Germinal center (tissue), 1 donor: ENCODE measurements at places on chromosomes 3 and 15.

DNA sequence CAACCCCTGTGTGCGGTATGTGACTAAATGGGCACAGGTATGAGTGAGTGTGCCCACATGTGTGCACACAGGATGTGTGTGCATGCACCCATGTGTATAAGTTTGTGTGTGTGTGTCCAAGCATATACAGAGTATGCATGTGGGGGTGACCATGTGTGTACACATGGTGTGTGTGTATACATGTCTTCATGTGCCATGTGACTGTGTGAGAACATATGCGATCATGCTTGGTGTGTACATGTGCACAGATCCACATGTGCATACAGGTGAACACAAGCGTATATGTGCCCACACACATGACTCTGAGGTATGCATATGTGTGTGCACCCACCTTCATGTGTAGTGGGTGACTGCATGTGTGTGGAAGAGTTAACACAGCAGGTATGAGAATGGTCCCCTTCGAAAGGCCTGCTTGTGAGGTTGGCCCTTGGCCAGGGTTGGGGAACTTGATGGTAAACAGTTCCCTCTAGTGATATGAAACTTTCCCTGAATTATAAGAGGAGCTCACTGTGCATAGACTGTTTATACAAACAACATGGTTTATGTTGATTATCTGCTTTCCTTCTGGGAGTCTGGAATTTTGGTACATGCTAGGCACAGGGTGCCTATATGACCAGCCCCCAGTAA, 10.3 kb downstream of the PFKFB4 start:
- no peak for DNase-seq

DNA sequence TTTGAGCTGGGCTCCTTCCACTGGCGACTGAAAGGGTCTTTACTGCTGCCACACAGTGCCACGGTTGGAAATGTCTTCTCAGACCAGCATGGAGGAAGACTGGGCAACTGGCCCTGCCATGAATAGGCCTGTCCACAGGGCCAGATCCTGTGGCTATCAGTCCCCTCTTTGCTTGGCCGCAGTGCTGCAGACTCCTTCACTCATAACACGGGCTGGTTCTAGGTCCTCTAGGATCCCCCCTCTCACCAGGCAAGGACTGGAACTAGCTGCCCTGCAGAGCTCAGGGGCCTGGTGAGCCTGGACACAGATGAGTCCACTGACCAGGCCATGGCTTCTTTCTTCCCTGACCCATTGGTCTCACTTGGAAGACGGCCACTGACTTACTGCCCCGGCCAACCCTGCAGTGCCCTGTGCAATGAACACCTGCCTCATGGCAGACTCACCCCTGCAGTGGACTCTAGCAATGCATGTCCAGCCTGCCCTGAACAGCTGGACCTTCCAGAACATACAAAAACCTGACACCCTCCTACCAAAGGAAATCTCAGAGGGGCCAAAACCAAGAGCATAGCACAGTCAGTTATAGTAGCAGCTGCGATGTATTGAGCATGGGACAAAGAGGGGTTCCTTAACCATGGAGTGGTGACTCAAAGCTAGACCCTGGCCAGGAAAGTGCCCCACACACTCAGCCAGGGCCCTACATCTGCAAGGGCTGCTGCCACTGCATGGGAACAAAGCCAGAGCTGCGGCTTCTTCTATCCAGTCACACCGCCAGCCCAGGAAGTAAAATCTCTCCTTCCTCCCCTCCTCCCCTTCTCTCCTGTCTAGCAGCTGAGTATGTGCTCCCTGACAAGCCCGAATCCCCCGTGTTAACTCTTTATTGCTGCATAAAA, 72.1 kb upstream of the ITGA11 start:
- no peak for DNase-seq

GRCh38 chr15:96947296-96948229, 617.1 kb downstream of the NR2F2 start:
- DNase-seq, result no peak

DNA sequence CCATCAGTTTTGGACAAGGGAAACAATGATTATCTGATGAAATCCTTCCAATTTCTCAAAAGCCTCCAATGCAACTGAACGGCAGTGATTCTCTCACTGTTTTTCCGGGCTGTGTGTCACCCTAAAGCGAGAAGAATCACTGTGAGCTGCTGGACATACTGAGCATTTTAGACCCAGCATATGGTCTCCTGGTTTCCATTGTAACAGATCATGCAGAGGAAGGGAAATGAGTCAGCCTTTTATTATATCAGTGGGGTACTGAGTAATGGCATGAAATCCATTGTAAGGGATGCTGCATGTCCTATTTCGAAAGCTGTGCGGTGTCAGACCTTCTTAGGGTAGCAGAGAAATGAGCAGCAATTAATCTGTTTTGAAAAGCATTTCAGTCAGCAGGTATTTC, 287.1 kb downstream of the IL5RA start:
- no peak for DNase-seq

DNA sequence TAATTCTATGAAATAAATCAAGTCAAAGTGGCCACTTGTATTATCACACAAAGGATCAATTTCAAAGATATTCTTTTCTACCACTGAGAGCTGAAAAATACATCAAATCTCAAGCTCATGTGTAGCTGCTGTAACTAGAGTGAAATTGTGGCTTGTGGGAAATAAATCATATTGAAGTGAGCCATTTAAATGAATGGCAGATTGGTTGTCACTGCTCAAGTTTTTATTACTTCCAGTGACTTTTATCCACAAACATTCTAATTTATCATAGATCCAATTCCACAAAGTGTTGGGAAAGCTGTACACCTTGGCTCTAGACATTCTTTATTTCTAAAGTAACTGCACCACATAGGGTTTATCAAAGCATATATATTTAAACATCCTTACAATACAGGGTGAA, 285.4 kb downstream of the CNTN3 start:
- DNase-seq, result no peak

DNA sequence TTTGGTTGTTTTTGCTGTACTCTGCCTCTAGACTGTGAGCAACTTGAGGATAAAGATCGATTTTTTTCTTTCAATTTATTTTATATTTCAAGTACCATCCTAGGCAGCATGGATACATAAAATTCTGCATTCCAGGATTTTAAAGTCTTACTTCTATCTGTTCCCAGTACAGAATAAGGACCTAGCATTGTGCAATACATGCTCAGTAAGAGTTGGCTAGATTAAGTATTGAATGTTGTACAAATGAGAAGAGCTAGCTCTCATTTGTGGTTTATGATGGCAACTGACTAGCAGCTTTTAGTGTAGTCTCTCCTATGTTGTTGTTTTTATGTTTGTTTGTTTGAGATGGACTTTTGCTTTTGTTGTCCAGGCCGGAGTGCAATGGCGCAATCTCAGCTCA, 222.7 kb downstream of the TP63 start:
- DNase-seq, result no peak

GRCh38 chr3:85862893-85863455, 904.2 kb downstream of the CADM2 start:
- no peak for DNase-seq

DNA sequence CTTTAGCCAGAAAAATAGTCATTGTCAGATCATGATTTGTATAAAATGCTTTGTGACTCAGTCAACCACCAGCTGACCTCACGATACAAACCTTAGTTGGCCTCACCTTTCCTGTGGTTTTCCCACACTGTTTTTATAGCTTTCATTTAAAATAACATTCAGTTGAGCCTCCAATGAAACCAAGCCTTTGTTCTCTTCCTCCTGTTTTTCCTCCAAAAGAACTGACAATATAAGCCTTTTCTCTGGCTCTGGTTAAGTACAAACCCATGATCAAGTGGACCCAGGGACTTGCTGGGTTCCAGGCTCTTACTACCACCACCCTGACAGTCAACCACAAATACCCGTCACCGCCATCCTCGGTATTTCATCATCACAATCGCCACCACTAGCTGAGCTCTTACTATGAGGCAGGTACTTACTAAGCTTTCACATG, 81.7 kb downstream of the TAMM41 start:
- DNase-seq, result no peak

DNA sequence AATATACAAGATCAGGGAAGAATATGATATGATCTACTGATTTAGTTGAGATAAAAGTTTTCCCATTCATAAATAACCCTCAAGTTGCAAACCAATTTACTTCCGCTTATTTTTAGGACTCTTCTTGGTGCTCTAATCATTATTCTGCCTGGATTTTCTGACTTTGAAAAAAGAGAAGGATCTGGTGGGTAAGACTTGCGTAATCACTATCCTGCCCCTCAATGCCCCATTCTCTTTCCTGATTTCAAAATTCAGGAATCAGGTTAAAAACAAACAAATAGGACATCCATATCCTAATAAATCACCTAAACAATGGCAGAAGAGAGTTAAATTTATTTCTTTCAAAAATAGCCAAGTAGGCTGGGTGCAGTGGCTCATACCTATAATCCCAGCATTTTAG, 127.5 kb downstream of the CLASP2 start:
- DNase-seq, result no peak

DNA sequence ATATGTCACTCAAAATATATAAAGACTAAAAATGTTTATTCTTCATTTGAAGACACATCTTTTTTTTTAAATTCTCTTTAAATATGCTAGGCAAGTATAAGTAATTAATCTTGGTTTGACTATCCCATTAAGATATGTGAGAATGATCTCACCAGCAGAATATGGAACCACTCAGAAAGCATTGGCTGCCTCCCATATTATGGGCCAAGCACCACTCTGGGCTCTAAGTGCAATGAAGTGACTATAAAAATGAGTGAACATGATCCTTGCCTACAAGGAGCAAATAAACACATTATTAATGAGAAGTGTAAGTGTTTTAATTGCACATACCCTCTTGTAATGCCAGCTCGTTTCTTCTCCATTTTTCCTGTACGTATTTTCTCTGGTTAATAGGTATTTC, 328.5 kb downstream of the NAALADL2 start:
- no peak for DNase-seq

DNA sequence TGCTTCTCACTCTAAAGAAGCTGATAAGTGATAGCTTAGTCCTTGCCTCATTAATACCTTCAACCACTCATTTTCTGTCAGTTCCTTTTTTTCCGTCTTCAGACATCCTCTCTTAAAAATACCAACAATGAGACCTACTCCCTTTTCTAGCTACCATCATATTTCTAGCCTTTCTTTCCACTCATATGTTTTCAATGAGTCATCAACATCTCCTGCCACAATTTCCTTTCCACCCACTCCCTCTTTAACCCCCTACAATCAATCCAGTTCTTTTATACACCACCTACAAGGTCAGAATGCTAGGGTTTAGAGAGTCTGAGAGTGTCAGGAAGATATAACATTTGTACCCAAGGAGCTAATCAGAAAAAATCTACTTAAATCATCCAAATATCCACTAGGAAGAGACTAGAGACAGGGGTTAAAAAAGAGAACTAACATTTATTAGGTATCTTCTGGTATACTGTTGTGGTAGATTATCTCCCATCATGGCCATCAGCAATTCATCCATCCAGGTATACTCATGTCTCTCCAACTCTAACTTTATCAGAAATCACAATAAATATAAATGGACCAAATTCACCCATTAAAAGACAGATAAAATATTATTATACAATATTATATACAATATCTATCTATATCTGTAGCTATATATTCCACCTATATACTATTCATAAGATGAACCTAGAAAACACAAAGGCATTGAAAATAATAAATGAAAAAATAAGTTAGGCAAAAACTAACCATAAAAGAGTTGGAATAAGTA, 42.5 kb downstream of the MYLK start:
- no peak for DNase-seq

- peak; percentile 52 for DNase-seq
Observed at GRCh38 chr3:11671648-11672100, 28.0 kb upstream of the VGLL4 start.
